ENCODE measurements at places on chromosomes 7 and 10.

DNA sequence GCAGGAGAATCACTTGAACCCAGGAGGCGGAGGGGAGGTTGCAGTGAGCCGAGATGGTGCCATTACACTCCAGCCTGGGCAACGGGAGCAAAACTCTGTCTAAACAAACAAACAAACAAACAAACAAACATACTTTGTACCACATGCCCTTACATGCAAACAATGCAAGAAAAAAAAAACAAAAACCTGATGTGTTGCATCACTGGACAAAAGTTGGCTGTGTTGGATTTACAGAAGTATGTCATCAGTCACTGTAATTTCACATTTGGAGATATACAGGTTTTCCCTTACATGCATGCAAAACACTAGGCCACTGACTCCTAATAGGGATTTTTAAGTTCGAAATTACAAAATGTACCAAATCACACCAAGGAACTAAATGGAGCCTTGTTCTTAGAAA is 138.5 kb downstream of the SRPK2 start:
- no peak for DNase-seq

DNA sequence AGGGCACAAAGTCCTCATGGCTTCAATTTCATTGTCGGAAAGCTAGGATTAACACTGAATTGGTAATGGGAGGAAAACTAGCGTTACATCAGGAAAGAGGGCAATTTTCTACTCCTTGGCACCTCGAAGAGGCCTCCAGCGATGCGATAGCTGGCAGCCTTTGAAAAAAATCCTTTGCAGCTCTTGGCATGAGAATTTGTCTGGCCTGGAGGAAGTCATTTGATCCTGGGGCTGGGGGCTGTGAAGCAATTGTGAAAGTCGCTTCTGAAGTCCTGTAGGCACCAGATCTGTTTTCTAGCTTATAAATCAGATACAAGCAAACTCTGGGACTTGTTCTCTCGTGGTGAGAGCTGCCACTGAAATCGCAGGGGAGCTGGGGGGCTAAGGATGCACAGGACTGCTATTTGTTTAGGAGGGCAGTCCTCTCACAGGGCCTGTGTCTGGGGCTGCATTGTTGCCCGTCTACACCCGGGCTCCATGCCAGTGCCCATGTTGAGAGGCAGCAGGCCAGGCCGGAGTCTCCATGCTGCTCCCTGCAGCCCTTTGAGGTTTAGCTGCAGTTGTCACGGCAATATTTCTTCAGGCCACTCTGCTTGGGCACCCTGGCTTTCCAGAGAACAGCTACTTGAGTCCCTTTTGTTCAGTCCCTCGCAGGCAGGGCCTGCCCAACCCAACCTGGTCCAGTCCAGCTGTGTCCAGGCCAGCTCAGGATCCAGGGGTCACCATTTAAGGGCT is 206.8 kb upstream of the LYZL1 start:
- DNase-seq = no peak

DNA sequence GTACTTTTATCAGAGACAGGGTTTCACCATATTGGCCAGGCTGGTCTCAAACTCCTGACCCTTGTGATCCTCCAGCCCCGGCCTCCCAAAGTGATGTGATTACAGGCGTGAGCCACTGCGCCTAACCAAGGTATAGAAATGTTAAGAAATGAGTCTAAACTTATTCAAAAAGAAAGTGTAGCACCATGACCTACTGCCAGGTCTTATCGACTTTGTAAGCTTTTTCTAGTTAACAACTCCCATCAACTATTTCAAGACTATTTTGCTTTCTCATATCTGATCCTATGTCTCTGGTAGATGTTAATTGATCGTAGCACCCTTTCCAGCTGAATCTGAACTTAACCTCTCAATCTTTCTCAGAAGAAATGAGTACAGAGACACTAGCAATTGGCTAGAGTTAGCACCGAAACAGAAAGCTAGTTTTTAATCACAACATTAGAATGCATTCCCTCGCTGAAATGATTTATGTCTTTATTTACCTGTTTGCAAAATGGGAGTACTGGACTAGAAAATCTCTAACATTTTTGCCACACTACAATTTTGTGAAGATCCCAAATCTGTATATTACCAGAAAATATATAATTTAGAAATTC is 114.0 kb upstream of the HGF start:
- DNase-seq = no peak

GRCh38 chr7:95027234-95027872 is 120.0 kb downstream of the PPP1R9A start:
- no peak for DNase-seq

DNA sequence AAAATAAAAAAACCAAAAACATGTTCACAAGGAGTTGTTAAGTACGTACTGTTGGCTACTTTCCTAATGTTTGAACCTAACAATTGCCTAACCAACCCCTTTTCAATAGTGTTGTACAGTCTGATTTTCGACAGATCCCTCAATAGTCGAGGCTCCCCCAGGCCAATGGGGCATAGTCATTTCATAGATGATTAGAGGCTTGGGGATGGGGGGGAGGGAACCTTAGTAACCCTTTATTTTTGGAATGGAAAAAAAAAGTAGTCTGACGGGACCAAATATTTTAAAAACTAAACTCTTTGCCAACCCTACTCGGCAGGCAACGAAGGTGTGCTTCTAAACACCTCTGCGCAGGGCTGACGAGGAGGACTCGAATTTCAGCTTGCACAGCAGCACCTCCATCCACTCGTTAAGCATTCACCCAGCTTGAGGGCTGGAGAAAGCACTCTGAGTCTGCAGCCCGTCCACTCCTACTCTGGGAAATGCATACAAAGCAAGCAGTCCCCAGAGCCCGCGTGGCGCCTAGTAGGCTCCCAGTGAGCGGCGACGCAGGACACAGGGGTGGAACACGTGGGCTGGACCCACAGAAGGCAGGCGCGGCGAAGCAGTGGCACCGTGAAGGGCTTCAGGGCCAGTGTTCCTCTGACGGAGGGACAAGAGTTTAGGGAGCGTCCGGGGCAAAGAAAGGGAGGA is 899 bp downstream of the PUS7 start:
- peak; percentile 33 for DNase-seq

- DNase-seq = no peak
Measured at GRCh38 chr10:88946965-88947590, 5.5 kb downstream of the ACTA2 start.

- DNase-seq = no peak
Measured at GRCh38 chr7:25305831-25306230, 77.5 kb upstream of the NPVF start.

DNA sequence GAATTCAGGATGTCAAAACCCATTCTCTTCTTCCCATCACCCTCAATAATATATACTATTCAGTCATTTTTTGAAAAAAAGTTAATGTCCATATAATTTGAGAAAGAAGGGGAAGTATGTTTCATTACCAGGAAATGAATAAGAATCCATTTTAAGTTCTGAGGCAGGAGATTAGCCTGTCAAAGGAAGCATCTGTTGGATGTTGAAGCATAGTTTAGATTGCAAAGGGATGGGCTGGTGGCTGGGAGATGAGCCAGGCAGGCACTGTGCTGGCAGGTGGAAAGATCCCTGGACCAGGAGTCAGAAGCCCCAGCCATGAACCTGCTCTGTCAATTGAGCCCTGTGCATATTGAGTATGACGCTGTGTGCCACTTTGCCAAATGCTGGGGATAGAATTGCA is 48.4 kb upstream of the CRTAC1 start:
- DNase-seq = no peak

DNA sequence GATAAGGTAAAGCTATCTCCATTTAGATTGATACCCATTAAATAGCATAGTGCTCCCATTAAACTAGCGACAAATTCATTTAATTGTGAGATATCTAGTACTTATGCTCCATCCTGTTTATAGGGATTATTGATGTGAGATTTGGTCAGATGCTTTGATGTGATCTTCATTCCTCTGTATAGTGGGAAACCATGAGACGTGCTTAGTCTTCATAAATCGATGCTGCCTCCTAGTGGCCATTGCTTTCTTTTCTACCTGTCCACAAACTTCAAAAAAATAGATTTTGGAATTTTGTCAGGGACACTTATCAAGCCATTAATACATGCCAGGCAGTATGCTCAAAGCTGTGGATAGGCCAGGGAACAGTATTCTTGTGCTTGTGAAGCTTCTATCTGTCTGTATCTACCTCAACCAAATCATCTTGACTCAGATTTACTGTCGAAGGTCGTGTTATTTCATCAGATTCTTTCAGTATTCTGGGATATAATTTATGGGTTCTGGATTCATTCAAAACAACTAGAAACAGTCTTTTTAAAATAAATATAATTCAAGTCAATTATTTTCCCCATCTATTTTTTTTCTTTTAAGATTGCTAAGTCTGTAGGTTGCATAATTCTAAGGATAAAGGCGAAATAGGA is 12.0 kb downstream of the LSM8 start:
- DNase-seq = peak; percentile 41

- DNase-seq = no peak
Measured at GRCh38 chr10:130361351-130362105, 225.3 kb downstream of the GLRX3 start.

DNA sequence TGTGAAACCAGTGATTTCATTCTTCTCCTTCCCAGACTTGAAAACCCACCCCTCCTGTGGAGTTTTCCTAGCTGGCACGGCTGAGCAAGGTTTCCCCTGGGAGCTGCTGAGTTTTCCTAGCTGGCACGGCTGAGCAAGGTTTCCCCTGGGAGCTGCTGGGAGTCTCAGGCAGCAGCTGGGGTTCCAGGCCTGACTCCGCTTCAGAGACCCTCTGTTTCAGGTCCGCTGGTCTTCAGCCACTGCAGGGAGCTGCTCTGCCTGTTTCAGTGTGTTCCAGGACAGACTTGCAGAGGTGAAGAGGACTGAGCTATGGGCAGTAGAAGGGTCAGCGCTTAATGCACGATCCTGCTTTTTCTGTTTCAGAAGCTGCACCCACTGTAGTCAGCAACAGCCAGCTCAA is 104.9 kb downstream of the XRCC2 start:
- no peak for DNase-seq

GRCh38 chr10:128316121-128316726 is 190.0 kb upstream of the MKI67 start:
- DNase-seq = no peak

DNA sequence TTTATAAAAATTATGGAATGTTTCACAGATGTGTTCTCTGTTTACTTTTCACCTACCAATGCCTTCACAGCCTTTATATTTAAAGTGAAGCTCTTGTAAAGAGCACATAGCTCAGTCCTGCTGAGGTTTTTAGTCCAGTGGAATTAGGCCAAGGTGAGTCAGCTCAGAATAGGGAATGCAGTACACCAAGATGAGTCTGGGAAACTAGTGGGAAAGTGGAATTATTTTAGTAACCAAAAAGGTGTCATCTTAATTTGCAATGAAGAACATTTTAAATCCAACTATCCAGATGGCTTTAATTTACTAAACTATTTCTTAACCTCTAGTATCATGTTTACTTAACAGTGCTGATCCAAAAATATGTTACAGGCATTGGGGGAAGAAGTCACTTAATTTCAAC is 236.3 kb upstream of the CTBP2 start:
- DNase-seq = no peak

- no peak for DNase-seq
Measured at GRCh38 chr10:62573929-62574328, 199.8 kb downstream of the ZNF365 start.

DNA sequence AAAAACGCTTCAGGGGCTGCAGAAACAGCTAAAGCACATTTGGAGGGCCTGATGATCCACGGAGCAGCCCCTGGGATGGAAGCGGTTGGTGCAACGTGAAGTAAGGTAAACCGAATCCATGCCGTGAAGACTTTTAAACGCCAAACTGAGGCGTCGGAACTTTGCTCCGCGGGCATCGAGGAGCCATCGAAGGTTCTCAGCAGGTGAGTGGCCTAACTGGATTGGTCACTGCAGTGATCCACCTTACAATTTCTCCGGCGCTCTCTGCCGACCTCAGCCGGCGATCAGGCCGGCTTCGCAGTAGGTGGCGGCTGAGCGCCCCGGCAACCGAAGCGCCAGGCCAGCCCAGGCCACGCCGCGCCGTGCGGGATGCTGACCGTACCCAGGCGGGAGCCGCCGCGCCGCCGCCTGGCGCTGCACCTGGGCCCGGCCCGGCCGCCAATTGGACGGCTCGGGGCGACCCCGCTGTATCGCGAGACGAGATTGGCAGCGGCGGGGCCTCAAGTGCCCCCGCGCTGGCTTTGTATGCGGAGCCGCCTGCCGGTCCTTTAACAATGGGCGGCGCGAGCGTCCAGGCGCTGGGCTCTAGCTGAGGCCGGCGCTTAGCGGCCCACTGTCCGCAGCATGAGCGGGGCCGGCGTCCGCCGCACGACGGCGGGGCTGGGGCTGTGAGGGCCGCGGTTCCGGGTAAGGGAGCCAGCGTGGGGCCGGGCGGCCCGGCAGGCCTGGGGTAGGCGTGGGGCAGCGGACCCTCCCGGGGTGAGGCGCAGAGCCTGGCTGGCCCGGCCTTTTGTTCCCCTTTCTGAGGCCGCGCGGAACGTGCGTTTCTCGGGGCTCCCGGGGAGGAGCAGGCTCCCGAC is at the start of gene CCNJ:
Gene CCNJ, plus strand, starts transcription at position 551 of the 860 bp plus-strand sequence. CDS start 811 bp downstream, outside the sequence.
- DNase-seq = peak; percentile 74

- no peak for DNase-seq
Measured at GRCh38 chr10:82961864-82962263, 1086.9 kb downstream of the NRG3 start.

DNA sequence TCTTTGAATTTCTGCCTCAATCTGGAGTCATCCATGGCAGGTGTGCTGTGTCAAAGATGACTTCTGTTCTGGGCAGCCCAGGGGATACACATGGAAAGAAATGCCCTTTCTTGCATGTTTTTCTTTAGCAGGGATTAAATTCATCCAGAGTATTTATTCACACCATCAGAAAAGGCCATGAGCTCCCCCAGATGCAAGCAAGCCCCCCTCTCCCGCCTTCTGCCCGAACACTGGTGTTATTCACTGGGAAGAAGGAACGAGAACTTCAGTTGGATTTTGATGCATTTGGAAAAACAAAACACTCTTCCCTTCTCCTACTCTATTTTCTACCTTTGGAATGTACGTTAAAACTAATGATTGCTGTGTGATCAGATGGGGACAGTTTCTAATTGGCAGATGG is 1.4 kb downstream of the PLPP4 start:
- DNase-seq = no peak

- no peak for DNase-seq
Measured at GRCh38 chr7:93476491-93477344, 97.8 kb downstream of the CALCR start.

- DNase-seq = no peak
Measured at GRCh38 chr10:17161775-17162174, 32.2 kb upstream of the CUBN start.

GRCh38 chr10:110919971-110920881 is 822 bp downstream of the SHOC2 start:
- no peak for DNase-seq

GRCh38 chr7:142992427-142992826 is 30.3 kb upstream of the KEL start:
- DNase-seq = no peak

- no peak for DNase-seq
Measured at GRCh38 chr10:31855033-31855432, 73.6 kb downstream of the ARHGAP12 start.

- DNase-seq = no peak
Measured at GRCh38 chr10:693506-693905, 4.0 kb upstream of the DIP2C start.

GRCh38 chr7:26337232-26337865 is 45.7 kb downstream of the SNX10 start:
- DNase-seq = no peak

GRCh38 chr10:51170518-51171245 is 96.4 kb downstream of the PRKG1 start:
- no peak for DNase-seq

GRCh38 chr7:104980841-104981671 is 32.9 kb upstream of the KMT2E start:
- DNase-seq = no peak
